ENCODE measurements at places on chromosomes 12 and 14. TPM values are rescaled to one million over a fixed set of nuclear protein-coding genes. Genes with fewer than 3 reads are reported as not detected.

The SMCO2 gene
- total RNA-seq = not detected

The MFAP5 gene
- 195 TPM for total RNA-seq

The DBX2 gene
- total RNA-seq = not detected

DNA sequence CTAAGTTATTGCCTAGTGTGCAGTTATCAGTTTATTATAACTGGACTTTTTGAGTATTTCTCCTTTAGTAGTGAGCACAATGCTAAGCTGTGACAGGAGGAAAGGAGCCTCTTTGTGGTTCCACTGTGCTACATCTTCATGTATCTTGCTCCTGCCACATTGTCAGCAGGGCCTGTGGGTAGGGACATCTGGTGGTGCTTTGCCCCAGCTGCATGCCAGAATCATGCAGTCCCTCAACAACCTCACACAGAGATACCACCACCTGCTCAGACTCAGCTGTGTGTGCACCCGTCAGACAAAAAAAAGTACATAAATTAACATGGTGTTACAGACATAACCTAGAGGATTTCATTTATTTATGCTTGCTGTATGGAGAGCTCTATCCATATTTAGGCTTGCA lies 51.1 kb downstream of the MIS18BP1 start:
- DNase-seq = peak; percentile 38

DNA sequence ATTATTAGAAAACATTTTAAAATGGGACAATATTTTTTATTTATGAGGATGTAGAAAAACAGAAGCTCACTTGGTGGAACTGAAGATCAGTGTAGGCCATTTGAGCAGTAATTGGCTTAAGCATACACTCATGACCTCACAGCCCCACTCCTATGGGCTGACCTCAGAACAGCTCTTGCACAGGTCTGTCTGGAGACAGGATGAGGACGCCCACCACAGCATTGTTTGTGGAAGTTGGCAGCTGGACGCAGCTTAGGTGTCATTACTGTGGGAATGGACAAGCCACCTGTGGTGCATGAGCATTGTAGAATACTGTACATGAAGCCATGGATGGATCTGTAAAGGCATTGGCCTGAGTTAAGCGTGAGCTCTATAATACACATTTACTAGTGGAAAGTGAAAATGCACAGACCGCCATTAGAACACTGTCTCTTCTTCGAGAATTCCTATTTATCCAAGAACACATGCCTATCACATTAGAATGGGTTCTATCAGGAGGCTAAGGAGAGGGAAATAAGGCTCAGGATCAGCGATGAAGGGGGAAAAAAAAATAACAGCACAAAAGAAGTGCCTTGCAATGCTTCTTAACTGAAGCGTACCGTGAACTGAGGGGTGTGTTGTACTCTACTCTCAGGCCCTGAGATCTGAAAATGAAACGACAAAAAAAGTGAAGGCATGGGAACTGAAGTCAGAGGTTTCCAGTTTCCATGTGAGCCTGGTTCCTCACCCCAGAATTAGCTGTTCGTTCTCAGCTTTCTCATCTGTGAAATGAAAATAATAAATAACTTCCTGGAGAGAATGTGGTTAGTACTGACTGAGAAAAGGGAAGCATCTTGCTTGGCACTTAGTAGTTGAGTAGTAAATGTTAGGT lies 33.6 kb downstream of the KCNA1 start:
- DNase-seq = no peak

DNA sequence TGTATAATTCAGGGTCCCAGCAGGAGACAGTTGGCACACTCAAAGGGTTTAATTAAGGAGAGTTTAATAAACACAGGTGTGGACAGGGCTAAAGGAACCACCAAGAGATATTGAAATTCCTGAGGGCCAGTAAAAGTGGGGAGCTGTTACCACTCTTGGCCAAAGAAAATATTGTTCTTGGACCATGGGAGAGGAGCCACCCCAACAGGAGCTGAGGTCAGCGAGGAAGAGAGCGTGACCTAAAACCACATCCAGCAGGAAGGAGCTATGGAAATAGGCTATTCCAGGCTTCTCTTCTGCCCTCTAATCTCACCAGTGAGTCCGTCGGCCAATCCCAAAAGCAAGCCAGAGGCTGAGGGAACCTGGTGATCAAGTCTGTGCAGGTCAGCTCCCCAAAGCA lies 390.8 kb downstream of the MED13L start:
- DNase-seq = no peak

GRCh38 chr14:88562532-88562830 lies 356 bp upstream of the ZC3H14 start:
- DNase-seq = no peak

- DNase-seq = no peak
Observed at GRCh38 chr12:63313139-63313538, 162.1 kb upstream of the AVPR1A start.

DNA sequence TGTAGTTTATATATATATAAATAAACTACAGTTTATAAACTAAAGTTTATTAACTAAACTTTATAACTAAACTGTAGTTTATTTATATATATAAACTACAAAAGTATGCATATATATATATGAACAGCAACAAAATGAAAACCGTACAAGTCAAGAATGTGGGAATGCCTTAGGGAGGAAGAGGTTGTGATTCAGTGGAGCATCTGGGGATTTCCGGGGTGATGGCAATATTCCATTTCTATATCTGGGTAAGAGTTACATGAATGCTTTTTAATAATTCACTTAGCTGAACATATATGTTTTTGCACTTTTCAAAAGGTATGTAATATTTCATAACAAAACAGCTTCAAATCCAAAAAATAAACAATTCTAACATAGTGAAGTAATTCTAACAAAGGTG lies 30.1 kb upstream of the CAND1 start:
- no peak for DNase-seq

DNA sequence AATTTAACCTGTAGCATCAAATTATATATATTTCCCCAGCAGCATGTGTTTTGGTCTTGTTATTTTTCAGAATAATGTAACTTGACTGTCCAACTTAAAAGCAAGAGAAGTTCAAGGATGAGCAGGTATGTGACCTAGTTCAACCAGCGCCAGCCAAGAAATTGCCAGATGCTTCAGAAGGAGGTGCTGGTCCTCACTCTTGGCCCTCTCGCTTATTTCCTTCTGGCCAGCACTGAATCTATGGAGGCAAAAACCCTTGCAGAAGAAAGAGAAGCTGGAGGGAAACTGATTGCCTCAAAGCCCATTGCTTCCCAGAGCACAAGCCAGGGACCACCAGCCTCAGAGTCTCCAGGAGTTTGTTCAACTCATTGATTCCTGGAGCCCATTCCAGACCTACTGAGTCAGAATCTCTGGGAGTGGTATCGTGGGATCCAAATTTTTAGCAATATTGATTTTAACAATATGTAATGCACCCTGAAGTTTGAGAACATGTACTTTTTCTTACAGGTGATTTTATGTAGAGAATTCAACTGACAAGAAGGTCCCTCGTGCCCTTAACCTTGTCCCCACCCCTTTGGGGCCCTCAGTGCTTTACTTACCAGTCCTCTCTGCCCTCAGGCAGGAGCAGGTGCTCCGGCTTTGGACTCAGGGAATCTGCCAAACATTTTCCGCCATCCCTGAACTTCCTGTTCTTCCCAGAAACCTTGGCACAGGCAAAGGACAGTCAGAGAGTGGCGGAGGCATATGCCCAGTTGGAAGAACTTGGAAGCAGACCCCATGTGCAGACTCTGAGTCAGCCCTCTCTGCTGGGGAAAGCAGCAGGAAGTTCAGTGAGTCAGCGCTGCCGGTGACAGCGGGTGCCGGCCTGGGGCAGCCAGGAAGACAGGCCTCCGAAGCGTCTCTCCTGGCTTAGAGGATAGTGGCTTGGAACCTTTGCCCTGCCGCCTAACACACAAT lies 10.4 kb downstream of the BEST3 start:
- DNase-seq = peak; percentile 53
